Stimulated activated CD4-positive, alpha-beta T cell treated with anti-CD3 and anti-CD28 coated beads, Interleukin-15, amount 100 ng/mL, for 1 hour (primary cell): ENCODE measurements at places on chromosomes 2 and 18.

DNA sequence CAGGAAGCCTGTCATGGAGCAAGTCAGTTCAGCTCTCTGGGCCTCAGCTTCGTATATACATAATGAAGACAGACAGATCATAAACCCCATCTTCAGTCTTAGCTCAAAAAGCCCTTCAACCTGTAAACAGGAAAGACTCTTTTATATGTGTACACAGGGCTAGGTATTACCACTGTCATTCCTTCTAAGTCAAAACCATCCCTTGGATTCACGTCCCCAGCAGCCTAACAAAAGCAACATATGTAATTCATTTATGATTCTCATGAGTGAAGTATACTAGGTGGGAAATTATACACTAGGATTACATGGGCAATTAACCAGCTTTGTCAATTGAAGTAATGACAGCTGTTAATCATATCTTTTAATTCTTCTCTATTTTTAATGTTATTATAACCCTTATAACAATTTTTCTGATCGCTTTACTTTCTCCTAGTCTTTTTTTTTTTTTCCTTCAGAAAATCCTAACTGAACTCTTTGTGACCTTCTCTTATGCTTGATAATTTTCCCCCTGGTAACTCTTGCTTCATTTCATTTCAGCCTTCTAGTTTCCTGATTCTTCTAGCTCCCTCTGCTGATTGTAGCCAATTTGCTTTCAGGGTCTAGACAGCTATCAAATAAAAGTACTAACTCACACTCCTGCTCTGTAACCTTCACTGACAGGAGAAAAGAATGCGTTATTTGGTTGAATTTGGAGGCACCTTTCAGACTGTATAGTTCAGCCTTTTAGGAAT lies 99.7 kb downstream of the RBM43 start:
- no peak for DNase-seq

DNA sequence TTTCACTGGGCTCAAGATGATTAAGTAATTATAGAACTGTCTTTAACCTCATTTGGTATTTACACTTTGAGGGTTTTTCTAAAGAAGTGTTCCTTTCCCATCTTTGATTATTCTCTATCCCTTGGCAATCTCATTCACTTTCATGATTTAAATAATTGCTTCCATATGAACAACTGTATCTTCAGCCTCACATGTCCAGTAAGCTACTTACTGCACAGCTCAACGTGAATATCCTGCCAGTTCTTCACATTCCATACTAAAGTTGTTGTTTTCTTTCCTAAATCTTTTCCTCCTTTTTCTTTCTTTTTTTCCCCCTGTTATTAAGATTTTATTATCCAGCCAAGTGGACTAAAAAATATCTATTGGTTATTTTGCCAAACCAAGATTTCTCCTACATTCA lies 37.7 kb downstream of the ZC3H15 start:
- DNase-seq: no peak

DNA sequence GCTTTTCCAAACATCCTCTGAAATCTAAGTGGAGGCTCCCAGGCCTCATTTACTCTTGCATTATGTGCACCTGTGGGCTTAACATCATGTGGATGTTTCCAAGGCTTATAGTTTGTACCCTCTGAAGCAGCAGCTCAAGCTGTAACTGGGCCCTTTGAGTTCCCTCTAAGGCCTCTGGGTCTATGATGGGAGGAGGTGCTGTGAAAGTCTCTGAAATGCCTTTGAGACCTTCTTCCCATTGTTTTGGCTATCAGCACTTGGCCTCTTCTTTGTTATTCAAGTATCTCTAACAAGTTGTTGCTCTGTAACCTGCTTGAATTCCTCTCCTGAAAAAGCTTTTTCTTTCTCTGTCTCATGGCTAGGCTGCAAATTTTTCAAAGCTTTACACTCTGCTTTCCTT lies 58.1 kb upstream of the MYT1L start:
- no peak for DNase-seq

DNA sequence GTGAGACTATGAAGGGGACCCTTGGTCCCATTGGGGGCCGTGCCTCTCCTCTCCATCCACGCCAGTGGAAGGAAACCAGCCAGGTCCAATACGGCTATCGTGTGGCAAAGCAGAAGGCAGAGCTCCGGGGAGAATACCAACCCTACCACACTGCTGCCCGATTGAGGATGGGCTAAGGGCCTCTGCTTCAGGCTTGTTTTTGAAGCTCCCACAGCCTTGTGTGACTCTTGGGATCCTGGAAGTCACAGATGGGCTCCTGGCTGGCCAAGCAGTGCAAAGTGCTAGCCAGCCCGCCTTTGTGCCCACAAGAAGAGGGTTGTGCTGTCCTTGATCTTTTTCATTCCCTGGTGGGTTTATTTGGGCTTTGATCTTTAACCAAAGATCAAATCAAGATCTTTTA lies 70.6 kb upstream of the ID2 start:
- no peak for DNase-seq

DNA sequence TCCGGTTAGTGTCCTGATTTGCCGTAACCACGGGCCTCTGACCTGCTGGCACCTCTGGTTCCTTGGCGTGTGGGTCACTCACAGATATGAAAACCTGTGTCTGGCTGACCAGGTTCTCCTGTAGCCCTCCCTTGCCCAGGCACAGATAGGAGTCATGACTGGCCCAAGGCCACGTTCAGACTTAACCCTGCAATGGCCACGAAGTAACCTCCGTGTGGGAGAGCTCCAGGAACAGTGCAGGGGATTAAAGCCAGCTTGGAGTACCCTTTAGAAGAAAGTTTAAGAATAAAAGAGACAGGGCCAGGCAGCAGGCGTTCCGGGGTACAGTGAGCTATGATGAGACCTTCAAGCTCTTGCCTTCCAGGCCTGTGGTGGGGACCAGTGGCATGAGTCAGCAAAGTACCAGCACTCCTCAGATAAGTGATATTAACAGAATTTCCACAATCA lies 25.5 kb downstream of the CENPO start:
- DNase-seq: no peak

DNA sequence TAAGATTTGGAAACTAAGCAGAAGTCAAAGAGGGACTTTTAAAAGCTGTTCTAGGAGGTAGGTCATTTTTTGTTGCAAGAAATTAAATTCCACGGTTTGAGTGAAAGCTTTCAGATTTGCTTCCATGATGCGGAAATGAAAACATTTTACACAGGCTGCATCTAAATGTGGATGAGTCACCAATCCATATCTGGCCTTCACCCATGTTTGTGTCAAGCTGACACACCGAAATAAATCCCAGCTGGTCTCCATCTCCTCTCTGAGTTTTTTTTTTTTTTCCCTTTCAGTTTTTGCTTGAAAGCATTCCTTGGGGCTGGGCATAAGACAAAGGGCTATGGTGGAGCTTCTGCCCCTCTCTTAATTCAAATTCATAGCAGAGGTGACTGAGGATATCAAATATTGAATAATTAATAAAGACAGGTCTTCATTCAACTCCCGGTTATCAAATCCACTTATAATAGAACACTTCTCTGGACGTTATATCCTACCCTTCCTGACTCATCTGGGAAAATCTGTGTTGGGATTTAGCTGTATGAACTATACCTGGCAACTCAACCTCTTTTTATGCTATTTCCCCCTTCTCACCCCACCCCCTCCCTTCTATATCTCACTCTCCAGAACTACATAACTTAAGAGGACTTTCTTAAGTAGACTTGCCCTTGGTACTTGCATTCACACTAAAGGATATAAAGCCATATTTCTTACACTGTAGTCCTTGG lies 558.3 kb upstream of the GCFC2 start:
- DNase-seq: no peak

- DNase-seq: no peak
These were observed 1124.9 kb upstream of the ZEB2 start for GRCh38 chr2:145644820-145645302.

GRCh38 chr2:100437751-100438150 lies 20.3 kb upstream of the CHST10 start:
- no peak for DNase-seq

DNA sequence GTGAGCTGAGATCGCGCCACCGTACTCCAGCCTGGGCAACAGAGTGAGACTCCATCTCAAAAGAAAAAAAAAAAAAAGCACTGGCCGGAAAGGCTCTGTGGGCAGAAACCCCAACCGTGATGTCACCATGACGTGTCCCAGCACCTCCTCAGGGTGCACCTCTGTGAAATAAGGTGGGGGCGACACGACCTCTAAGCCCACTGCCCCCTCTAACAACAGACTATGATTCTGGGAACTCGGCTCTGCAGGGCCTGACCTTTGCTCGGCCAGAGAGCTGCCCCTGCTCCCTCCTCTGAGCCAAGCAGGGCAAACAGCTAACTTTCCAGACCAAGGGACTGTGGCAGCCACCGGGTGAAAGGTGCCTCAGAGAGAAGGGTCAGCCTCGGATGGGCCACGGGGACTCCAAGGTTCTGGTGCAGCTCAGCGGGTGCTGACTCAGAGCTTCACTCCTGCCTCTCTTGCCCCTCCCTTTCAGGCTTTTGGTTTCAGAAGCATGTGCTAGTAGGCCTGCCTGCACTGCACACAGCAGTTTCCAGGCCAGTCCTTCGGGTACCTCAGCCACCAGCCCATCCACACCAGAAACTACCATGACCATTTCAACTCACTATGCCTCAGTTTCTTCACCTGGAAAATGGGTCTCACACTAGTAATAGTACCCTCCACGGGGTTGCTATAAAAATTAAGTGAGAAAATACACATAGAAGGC lies 8.0 kb downstream of the TMBIM1 start:
- no peak for DNase-seq

DNA sequence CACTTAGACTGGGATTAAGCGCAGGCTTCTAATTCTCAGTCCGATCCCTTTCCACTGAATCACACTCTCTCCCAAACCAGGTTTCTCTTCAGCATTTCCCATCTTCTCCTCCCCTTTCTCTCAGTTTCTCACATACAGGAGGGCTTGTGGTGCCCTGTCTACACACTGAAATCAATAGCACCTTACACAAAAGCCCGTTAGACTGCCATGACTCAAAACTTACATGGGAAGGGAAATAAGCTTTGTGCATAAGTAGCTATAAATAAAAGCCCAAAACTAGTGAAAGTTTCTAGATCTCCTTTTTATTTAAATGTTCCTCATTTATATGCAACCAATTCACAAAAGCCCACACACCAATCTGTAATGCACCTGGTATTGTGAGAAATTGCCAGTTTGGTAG lies 318.4 kb downstream of the TXNL1 start:
- DNase-seq: no peak

DNA sequence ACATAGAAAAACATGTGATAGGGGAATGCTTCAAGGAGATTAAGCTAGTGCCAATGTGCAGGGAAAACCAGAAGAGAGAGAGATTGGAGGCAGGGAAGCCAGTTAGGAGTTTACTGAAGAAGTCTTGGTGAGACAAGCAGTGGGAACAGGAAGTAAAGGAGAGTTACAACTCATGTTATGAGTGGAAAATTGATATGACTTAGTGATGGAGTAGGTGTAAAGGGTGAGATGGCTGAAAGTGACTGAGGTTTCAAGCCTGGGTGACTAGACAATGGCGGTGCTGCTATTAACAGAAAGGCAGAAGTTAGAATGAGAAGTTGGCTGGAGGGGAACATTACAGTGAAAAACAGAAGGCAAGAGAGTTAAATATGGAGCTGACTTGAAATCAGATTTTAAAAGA lies 16.5 kb downstream of the DOK1 start:
- DNase-seq: no peak

DNA sequence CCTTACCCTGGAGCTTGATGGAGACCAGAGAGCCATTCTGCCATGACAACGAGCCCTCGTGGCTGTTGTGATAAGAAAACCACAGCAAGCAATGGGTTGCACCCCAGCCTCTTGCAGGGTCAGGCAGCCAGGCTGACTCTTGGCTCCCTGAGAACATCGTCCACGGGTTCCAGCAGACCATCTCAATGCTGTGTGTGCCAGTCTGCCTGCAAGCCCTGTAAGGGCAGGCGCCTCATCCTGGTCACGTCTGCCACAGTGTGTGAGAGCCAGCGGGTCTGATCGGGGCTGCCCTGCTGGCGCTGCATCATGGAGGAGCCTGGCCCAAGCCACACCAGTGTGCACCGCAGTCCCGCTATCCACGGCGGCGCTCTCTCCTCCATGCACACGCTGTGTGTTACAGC lies 71.0 kb upstream of the MGAT4A start:
- DNase-seq: no peak

DNA sequence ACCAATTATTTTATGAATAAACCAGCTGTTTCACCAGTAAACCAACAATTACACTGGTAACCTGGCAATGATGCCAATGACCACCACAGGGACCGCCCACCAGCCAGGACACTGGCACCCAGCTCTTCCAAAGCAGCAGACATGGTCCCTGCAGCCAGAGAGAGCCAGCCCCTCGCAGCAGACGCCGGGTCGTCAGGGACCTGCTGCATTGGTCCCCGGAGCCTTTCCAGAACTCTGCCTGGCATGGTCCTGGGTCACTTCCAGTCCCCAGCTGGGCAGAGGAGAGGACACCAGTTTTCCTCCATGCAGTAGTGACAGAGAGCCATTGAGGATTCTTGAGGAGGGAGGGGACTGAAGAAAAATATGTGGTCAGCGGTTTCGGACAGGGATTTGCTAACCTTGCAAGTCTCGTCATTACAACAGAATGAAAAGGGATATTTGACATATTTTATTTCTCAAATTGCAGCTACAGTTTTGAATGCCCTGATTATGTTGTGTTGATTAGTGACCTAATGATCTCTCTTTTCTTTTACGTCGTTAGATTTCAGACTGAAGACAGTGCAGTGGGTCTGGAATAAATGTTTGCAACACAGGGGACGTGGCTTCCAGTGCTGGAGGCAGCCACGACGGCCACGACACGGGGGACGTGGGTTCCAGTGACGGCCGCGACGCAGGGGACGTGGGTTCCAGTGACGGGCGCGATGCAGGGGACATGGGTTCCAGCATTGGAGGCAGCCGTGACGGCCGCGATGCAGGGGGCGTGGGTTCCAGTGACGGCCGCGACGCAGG lies 154.5 kb downstream of the TPO start:
- no peak for DNase-seq
